Activated CD4-positive, alpha-beta T cell treated with anti-CD3 and anti-CD28 coated beads for 24 hours (primary cell): ENCODE measurements at places on chromosomes 6 and 20.

- DNase-seq = no peak
Observed at GRCh38 chr20:36872852-36873251, 3.1 kb upstream of the TLDC2 start.

DNA sequence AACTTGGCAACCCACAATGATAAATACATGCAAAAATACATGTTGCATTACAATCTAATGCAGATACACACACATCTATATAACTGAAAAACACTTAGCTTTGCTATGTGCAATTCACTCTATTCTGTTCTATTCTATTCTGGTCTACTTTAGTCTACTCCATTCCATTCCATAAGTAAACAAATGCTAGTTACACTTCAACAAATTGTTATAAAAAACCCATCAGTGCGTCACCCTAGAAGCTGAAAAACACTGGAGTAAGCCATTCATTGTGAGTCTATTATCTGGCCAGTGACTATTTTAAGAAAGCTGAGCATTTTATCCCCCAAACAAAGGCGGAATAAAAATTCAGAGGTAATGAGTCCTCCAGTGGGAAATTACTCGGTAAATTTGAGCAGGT lies 315.7 kb upstream of the EPHA7 start:
- DNase-seq = no peak

DNA sequence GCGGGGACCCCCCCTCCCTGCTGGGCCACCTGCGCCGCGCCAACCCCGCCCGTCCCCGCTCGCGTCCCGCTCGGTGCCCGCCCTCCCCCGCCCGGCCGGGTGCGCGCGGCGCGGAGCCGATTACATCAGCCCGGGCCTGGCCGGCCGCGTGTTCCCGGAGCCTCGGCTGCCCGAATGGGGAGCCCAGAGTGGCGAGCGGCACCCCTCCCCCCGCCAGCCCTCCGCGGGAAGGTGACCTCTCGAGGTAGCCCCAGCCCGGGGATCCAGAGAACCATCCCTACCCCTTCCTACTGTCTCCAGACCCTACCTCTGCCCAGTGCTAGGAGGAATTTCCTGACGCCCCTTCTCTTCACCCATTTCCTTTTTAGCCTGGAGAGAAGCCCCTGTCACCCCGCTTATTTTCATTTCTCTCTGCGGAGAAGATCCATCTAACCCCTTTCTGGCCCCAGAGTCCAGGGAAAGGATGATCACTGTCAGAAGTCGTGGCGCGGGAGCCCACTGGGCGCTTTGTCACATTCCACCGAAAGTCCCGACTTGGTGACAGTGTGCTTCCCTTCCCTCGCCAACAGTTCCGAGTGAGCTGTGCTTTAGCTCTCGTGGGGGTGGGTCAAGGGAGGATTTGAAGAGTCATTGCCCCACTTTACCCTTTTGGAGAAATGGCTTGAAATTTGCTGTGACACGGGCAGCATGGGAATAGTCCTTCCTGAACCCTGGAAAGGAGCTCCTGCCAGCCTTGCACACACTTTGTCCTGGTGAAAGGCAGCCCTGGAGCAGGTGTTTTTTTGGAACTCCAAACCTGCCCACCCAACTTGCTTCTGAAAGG lies 2.1 kb downstream of the VEGFA start:
- peak; percentile 61 for DNase-seq

- DNase-seq = no peak
Observed at GRCh38 chr6:99195986-99196655, 153.4 kb downstream of the FAXC start.

GRCh38 chr20:35010405-35011192 lies 54.9 kb downstream of the MYH7B start:
- DNase-seq = no peak

GRCh38 chr6:125718109-125718508 lies 31.3 kb upstream of the HEY2 start:
- DNase-seq = no peak

DNA sequence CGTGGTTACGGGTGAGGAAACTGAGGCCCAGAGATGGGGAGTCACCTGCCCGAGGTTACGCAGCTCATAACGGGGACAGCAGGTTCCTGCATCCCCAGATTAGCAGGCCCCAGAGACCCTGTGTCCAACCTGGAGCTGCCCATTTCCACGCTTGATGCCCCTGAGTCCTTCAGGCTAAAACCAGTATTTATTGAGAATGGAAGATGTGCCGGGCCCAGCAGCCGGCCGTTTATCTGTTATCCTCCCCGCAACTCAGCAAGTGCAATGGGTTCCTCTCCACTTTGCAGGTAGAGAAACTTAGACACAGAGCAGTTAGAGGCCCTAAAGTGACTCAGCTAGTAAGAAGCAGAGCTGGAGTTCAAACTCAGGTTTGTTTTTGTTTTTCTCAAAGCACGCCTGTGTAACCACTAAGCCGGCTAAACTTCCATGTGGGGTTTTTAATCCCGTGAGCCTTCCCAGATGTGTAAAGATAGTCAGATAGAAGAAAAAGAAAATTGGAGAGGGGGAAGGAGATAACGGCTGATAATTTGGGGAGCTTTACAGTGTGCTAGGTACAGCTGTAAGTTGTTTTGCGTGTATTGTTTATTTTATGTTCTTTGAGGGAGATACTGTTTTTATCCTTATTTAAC lies 775 bp downstream of the PFDN4 start:
- no peak for DNase-seq

DNA sequence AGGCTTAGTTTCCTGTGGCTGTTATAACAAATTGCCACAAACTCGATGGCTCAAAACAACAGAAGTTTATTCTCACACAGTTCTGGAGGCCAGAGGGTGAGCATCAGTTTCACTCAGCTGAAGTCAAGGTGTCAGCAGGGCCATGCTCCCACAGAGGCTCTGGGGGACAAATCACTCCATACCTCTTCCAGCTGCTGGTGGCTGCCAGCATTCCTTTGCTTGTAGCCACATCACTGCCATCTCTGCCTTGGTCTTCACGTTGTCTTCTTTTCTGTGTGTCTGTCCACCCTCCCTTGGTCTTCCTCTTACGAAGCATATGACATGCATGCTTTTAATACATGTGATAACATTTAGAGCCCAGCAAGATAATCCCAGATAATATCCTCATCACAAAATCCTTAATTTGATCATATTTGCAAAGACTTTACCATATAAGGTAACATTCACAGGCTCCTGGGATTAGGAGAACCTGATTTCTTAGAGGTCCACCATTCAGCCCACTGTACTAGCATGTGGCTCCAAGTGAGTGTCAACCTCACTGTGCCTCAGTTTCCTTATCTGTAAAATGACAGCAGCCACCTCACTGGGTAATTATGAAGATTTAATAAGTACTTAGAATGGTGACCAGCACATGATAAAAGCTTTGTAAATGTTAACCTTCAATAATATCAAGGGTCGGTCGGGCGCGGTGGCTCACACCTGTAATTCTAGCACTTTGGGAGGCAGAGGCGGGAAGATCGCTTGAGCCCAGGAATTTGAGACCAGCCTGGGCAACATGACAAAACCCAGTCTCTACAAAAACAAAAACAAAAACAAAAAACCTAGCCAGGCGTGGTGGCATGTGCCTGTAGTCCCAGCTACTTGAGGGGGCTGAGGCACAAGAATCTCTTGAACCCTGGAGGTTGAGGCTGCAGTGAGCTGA lies 14.7 kb upstream of the PTGIS start:
- DNase-seq = no peak

GRCh38 chr6:104532462-104532861 lies 327.3 kb downstream of the HACE1 start:
- DNase-seq = no peak

DNA sequence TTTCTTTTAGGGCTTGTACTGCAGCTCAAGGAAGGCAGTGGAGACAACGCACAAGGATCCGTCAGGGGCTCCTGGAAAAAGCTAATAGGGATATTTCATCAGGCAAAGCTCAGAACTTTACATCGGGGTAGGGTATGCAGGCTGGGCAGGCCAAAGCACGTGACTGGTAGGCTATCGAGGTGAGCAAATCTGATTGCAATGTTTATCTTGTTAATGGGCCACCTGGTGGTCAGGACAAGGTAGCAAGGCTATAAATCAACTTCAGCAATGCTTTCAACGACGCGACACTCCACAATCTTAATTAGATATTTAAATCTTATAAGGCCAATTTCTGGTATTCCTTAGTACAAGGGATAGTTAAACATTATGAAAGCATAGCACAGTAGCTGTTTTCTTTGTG lies 1302.8 kb upstream of the EYS start:
- DNase-seq = no peak

DNA sequence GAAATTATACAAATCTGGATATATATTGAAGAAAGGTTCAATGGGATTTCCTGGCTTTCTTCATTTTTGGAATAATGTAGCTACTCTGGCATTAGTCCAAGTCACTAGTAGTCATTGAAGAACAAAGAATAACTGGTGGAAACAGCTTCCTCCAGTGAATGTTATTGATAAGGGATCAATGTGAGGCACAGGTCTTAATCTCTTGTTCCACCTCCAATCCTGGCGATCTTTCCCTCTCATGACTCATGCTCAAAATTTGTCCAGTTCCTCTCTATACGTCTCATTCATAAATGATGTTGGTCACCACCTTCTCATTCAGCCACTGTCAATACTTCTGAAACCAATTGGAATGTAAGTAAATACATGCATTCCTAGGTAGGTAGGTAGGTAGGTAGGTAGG lies 185.0 kb upstream of the BMP2 start:
- no peak for DNase-seq

DNA sequence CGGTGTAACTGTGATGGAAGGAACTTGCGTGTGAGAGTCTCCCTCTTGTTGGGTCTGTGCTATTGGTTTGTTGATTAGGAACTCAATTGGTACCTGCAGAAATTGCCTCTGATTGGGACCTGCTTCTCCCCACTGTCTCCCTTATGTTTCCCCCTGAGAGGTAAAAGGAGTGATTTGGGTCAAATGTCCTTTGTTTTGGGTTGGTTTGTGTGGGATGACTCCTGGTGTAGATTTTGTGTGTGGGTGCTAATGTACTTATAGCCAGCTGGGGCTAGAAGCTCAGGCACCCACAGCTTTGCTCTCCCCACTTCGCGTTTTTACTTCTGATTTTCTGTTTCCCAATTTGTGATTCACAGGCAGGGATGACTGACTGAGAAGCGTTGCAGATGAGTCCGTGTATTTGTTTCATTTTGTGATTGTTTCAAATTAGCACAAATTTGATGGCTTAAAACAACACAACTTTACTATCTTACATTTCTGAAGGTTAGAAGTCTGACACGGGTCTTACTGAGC lies 79.1 kb downstream of the UTRN start:
- no peak for DNase-seq

DNA sequence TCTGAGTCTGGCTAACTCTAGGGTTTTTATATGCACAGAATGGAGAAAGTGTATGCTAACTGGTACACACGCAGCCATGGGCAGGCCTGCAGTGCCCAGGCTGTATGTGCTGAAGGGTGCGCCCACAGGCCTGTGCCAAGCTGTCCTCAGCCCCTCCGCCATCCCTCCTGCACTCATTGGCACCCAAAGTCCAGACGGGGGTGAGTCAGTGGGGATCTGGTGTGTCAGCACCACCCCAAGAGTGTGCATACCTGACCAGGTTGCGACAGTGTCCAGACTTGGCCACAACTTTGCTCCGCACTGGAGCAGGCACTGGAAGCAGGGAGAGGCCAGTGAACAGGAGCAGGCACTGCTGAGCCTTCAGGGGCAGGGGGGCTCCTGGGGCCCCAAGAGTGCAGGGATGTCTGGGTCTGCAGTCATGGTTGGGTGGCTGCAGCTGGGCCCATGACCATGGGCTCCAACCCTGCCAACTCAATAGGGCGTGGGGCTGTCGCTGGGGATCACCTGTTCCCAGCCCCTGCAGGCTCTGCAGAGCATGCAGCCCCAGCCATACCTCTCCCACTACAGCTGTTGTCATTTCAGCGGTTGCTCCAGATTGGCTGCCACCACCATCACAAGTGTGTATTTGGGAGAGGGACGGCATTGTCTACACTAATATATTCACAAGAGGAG lies 717.8 kb downstream of the EPHA7 start:
- no peak for DNase-seq

DNA sequence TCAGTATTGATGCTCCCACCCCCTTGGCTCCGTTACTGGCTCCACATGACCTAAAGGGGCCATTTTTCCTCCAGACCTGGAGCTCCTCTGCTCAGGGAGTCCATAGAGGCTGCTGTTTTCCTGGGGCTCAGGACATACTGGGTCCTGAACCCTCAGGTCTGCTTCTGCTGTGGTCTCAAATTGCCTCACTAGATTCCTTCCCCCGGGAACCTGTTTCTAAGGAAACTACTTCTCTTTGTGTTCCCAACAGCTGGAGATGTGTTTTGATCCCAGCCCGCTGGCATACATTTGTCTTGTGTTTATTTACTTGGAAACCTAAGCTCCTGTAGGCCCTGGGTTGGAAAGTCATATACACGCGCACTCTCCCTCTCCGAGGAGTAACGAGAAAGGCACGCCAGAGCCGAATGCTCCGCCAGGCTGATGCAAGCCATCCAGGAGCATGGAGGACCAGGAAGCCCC lies 222.8 kb downstream of the UST start:
- no peak for DNase-seq

DNA sequence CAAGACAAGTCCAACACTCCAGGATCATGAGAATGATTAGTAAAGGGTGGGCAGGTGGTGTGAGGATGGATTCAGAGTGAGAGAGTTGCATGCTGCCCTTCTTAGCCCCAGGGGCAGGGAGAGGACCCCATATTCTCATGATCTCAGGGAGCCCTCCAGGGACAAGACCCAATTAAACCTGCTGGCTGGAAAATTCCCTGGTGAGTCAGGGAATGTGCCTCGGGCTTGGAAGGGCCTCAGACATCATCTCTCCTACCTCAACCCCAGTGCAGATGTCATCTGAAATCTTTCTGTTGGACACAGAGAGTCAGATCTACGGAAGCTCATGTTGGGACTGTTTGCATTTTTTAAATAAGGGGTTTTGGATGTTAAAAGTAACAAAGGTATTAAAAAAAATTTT lies 9.2 kb upstream of the SIRPD start:
- no peak for DNase-seq

DNA sequence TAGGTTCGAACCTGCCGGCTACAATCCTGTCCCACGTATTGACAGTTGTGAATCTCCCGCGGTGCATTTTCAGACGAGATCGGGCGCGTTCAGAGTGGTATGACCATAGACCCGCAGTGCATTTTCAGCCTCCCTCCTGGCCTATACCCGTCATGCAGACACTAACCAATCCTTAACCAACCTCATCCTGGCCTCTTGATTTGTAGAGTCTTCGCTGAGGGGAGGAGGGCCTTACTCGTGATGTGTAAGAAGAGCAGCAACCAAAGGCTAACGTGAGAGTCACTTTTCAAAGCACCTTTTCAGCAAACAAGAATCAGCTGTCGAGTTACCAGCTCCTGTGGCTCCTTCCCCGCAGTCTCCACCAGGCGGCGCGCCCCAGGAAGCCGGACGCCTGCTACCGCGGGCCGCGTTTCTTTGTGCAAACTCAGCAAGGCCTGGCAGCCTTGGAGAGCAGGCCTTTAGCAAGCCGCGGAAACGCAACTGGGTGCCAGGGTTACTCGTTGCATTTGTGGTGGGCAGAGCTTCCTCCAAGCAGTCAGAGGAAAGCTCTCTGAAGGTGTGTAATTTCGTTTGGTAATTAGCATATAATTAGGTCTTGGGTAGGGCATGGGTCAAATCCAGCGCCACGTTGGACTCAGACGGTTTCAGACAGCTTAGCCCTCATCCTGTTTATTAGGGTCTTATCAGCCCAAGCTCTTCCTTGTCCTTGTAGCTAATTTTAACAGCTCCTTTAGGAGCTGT lies 139.8 kb downstream of the OR2B2 start:
- DNase-seq = peak; percentile 85

- DNase-seq = no peak
Observed at GRCh38 chr6:131132360-131132759, 2.9 kb upstream of the AKAP7 start.

GRCh38 chr6:134003542-134003951 lies 48.9 kb downstream of the SLC2A12 start:
- no peak for DNase-seq

GRCh38 chr6:160004419-160005175 lies 35.7 kb downstream of the IGF2R start:
- no peak for DNase-seq

- DNase-seq = no peak
Observed at GRCh38 chr6:110795271-110795670, 20.0 kb downstream of the CDK19 start.
